ENCODE measurements at places on chromosomes 6 and 20. TPM values are rescaled to one million over a fixed set of nuclear protein-coding genes. Genes with fewer than 3 reads are reported as not detected.

Gene GJA10
- not detected for total RNA-seq

GRCh38 chr20:58111310-58112016 is 117.0 kb downstream of the ANKRD60 start:
- H3K4me3 ChIP-seq, result no peak overlapping the region
- no peaks in the 10 kb centered on the region for H3K4me1 ChIP-seq
- no peak overlapping the region for H3K27ac ChIP-seq
- H3K36me3 ChIP-seq, result no peaks in the 10 kb centered on the region

DNA sequence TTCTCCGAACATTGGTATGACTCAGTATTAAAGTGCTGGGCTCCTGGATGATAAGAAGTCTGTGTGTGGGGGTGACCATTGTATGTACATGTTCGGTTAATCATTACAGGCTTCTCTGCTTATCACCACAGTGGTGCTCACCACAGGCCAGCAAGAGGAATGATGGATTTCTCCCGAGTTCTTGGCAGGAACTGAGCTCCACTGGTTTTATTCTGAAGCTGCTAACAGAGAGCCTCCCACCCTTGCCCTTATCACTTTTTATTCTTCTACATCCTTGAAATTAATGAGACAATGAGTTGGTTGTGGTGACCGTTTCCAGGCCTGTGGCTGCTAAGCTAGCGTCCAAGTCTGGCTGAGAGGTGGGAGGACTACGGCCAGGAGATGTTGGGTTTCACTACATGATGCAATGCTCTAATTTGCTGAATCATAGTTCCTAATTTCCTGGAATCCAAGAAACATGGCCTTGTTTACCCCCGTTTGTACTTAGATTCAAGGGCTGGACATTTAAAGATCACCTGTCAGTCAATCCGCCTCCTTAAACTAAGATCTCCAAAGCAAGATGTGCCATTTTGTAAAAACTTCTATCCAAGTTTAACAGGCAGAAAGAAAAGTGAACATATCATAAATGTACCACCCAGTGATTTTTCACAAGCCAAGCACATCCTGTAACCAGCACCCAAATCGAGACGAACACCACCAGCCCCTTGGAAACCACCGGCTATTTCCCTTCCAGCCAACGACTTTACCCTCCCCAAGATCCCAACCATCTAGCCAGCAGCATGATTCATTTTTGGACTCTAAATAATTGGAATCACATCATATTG is 172.5 kb downstream of the FOXA2 start:
- no peak overlapping the region for H3K4me3 ChIP-seq
- H3K4me1 ChIP-seq, result no peaks in the 10 kb centered on the region
- DNase-seq, result peak; percentile 38
- no peaks in the 10 kb centered on the region for H3K27me3 ChIP-seq

Gene TFAP2A
- 0.99 TPM for total RNA-seq

- no peak for DNase-seq
- H3K4me1 ChIP-seq, result no peaks in the 10 kb centered on the region
- H3K4me3 ChIP-seq, result no peak overlapping the region
- no peaks in the 10 kb centered on the region for H3K27me3 ChIP-seq
- no peak overlapping the region for H3K27ac ChIP-seq
These were observed 18.1 kb downstream of the VNN1 start for GRCh38 chr6:132695773-132696172.

- no peaks in the 10 kb centered on the region for H3K36me3 ChIP-seq
- no peaks in the 10 kb centered on the region for H3K27me3 ChIP-seq
- no peak for DNase-seq
- H3K4me3 ChIP-seq, result no peak overlapping the region
- H3K27ac ChIP-seq, result no peak overlapping the region
These were observed 57.1 kb downstream of the POPDC3 start for GRCh38 chr6:105122717-105123116.

Gene MBOAT1
- total RNA-seq, result 54.1 TPM

Gene HTR1B
- 0.32 TPM for total RNA-seq

GRCh38 chr6:45965792-45966191 is 49.9 kb downstream of the CLIC5 start:
- H3K4me1 ChIP-seq, result no peaks in the 10 kb centered on the region
- no peak overlapping the region for H3K27ac ChIP-seq
- no peaks in the 10 kb centered on the region for H3K27me3 ChIP-seq
- no peaks in the 10 kb centered on the region for H3K36me3 ChIP-seq
- DNase-seq, result no peak
- H3K4me3 ChIP-seq, result no peak overlapping the region

DNA sequence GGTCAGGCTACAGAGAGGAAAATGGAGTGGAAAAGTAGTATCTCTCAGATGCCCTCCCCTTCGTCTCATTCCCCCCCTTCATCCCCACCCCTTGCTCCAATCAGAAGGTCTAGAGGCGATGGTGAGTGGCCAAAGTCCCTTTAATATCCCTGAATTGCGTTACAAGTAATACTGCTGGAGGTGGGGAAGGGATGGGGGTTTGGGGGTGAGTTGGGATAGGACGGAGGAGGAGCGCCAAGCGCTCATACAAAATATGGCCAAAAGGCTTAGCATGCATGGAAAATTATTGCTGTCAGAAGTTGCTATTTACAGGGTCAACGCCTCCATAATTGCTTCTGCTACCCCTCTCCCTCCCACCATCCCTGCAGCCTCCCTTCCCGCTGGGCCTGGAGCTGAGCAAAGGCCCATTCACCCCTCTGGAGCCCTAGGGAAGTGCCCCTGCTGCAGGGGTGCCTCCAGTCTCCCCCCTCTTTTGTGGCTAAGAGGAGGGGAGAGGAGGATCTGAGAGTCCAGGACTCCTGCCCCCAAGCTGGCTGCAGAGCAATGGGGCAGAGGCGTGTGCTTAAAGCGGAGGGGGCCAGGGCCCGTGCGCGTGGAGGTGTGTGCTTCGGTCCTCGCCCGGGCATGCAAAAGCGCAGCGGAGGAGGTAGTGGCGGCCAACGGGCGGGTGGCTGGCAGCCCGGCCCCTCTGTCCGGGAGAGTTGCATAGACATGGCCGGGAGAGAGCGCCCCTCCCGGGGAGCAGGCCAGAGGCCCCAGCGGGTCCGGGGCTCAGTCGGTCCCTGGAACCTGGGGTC is 8.7 kb upstream of the SRXN1 start:
- H3K36me3 ChIP-seq, result no peaks in the 10 kb centered on the region
- H3K4me1 ChIP-seq, result no peaks in the 10 kb centered on the region
- no peak for DNase-seq
- no peak overlapping the region for H3K27ac ChIP-seq

Data from colonic mucosa (tissue), 4 donors.